ENCODE measurements at places on chromosomes 7 and 10. TPM values are rescaled to one million over a fixed set of nuclear protein-coding genes. Genes with fewer than 3 reads are reported as not detected.

GRCh38 chr10:76733441-76733936 is 904.1 kb downstream of the KCNMA1 start:
- no peak for DNase-seq

Gene OPN1SW
- not detected for total RNA-seq

Gene AKR1D1
- total RNA-seq = not detected

Gene CCDC172
- total RNA-seq = not detected
